NCI-H2029 (cell line): ENCODE measurements at places on chromosomes 11 and 22.
A peak's percentile ranks its signal among the peaks of the same experiment; 100 is the strongest.

DNA sequence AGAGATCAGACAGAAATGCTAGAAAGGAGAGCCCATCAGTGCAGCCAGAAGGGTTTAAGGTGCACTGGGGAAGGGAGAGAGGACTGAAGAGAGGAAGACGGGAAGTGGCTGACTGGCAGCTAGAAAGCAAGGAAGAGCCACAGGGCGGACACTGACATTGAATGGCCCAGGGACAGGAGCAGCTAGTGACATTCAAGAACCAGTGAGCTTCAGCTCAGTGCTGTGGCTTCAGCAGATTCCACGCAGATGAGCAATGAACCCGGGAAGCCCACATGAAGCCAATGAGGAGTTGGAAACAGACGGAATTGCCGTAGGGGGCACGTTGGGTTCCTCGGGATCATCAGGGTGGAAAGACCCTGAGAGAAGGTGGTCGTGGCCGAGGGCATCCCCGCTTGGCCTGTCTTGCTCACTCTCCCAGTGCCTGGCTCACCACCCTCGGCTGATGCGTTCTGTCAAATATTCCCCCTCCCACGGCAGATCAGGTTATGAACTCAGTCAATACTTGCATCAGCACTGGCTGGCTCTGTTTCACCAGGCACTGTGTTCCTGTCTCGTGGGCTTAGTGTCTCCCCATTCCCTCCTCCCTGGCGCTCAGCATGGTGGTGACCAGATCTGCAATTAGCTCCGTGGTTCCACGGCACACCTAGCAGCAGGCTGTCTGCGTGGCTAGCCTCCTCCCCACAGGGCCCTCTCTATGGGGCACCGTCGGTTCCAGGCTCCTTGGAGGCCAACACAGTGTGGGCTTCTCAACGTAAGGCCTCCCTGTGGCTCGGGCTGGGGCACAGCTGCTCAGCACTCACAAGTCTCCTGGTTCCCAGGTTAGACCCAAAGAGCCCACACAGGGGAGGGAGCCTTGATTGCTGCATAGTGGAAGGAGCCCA, 145.5 kb downstream of the TRIM29 start:
- DNase-seq, result no peak

DNA sequence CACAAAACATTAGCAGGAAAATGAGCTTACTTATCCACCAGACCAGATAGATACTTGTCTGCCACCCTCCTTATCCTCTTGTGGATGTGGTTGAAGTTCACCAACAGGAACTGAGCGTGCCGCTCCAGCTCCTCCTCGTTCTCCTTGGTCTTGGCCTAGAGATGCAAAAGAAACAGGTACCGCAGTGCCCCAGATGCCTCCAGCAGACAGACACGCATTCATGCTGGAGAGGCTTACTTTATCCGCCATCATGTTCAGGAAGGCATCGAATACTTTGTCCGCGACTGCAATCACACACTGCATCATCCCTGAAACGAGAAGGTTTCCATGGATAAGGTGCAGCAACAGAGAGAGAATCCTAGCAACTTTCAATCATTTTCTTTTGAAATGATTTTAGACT, 21.0 kb upstream of the SERPIND1 start:
- DNase-seq, result no peak

DNA sequence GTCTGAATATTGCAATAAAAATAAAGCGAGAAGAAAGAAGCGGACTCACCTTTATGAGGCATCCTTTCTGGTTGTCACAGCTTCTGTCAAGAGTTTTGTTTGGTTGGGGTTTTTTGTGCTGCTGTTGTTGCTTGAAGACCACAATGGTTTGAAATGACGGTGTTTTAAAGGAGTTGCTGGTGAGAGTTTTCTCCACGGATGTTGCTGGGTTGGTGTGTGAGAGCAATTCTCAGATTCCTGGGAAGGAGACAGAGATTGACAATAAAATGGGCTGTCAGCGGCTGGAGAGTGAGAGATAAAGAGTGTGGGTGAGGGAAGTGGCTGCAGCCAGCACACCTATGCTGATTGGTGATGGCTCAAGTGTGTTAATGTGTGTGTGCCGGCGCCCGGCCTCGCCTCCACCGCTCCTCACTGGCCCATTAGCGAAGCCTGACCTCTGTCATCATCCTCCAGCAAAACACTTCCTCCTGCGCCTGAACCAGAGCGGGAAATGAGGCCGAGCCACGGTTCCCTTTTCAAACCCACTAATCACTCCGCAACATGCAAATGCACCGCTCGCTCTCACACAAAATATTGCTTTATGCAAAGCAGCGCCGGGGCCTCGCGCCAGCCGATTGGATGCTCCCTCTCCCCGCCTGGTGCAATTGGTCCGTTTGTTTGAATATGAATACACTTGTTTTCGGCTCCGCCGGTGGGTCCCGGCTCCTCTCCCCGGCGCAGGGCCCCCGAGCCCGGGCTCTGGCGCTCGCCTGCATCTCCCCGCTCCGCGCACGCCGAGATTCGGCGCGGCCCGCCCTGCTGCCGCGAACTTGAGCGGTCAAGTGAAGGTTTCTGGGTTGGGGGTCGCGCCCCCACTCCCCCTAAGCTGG, at the start of gene PAX6:
Gene PAX6 (minus strand): TSS at position 544 of the 869 bp plus-strand sequence. CDS start 4,911 bp downstream, outside the sequence.
- peak; percentile 56 for DNase-seq

DNA sequence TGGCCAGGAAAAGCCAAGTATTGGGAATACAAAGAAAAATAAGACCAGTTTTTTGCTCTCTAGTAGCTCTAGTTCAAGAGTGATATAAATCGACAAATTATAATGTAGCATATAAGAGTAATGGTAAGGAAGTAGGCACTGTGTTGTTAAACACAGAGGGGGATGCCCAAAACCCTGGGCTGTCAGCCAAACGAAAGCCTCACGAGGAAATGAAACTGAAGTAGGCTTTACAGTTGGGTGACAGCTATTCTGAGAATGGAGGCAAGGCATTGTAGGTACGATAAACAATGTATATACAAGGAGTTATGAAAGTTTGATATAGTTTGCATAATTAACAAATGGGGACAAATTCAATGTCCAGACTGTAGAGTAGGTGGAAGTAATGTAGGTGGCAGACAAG, 176.4 kb downstream of the FAM181B start:
- DNase-seq, result no peak

GRCh38 chr22:37021710-37022482, 2.4 kb downstream of the MPST start:
- no peak for DNase-seq

GRCh38 chr11:10076458-10077141, 217.4 kb downstream of the SBF2 start:
- DNase-seq, result no peak

GRCh38 chr22:49052560-49052959, 775.1 kb downstream of the BRD1 start:
- DNase-seq, result no peak

DNA sequence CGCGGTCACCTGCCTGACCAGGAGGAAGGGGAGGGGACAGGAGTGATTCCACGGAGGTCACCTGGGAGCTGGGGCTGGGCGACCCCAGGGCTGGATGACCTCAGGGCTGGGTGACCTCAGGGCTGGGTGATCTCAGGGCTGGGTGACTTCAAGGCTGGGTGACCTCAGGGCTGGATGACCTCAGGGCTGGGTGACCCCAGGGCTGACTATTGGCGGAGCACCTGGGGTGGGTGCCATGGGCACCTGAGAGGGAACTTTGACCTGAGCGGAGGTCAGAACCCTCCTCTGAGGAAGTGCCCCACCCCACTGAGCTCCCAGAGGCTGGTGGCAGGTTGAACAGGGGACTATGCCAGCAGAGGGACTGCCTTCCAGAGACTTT, 11.8 kb upstream of the MPPED1 start:
- no peak for DNase-seq

DNA sequence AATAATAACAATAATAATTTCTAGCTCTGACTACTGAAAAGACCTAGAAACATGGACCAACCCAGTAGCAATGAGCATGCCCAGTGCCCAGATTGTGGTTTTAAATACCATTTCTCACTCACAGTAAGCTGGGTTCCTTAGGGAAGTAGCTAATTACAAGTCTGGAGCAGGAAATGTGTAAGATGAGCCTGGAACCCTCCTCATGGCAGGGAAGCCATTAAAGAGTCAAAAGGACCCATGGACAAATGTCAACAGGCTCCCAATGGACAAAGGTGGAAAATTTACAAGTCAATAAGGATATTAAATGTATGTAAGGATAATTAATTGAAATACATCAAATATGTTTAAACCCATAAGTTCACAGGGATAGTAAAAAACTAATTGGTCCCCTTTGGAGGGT, 10.6 kb upstream of the CSNK2A3 start:
- no peak for DNase-seq

DNA sequence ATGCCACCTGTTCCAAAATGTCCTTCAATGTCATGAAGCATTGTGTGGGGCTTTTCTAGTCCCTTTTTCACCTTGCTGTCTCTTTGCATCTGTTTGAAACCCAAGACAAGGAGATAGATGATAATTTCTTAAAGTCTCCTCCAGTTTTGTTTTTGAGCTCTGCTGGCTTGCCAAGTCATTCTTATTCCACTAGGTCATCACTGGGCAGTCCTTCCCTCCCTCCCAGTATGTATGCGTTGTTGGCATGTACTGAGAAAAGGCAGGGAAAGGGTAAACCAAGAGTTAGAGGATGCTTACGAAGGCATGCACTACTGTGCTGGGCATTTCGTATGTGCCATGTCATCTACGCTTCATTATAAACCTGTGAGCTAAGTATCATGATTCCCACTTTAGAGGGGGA, 78.6 kb downstream of the PARVA start:
- no peak for DNase-seq

GRCh38 chr22:48402591-48403031, 1425.1 kb downstream of the BRD1 start:
- DNase-seq, result no peak

DNA sequence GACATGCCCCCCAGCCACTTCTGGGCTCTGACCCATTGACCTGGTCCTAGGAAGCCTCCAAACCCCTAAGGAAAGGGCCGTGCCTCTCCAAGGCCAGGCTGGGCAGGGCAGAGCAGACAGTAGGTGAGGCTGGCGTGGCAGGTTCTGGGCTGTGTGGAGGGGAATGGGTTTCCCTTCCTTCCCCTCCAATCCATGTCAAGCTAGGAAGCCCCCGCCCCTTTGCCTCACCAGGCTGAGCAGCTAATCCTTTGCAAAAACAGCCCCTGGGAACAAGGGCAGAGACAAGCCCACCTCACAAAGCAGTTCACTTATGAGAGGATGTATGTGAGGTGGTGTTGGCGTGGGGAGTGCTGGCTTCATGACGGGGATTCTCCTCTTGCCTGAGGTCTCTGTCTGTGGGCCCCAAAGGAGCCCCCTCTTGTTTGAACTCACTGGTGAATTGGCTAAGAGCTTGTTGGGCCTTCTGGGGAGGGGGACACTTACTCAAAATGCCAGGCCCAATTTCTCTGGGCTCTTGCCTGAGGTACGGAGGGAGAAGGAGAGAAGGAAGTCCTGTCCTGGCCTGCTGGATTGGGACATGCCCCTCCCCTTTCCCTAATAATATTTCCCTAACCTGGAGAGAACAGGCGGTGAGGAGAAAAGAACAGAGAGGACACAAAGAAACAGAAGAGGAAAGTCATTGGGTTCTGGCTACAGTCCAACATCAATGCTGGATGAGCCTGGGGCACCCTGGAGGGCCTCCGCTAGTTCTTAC, 1.6 kb upstream of the TRIM29 start:
- no peak for DNase-seq

DNA sequence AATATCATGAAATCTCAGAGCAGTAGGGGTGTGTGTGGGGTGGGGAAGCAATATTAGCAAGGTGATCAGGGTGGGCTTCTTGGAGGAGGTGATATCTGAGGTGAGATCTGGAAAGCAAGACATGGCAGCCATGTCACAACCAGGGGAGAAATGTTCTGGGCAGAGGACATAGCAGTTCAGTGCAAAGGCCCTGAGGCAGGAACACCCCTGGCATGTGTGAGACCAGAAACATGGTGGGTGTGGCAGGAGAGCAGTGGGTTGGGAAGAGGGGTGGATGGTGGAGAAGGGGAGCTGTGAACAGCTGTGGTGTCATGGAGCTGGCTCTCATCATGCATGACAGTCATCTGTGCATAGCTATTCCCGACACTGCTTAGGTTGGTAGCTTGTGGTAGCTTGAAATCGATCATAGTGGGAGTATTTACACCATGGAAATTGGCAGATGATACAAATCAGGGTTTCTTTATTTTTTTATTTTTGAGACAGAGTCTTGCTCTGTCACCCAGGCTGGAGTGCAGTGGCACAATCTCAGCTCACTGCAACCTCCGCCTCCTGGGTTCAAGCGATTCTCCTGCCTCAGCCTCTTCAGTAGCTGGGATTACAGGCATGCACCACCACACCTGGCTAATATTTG, 17.9 kb upstream of the MPPED1 start:
- DNase-seq, result no peak

DNA sequence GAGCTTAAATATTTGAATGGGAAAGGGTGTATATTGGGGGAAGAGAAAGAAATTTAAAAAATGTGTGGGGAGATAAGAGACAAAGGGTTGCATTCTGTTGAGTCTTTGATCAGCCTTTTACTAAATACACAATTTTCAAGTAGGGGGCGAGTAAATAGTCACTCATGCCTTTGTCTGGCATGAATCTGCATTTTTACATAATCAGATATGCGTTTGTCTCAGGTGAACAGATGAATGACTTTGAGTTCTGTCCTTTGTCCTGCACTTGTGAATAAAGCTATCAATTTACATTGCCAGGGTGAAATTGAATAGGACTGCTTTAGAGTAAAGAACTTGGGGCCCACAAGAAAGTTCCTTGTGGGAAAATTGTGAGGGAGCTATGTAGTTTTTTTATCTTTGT, 523.6 kb upstream of the LUZP2 start:
- no peak for DNase-seq

DNA sequence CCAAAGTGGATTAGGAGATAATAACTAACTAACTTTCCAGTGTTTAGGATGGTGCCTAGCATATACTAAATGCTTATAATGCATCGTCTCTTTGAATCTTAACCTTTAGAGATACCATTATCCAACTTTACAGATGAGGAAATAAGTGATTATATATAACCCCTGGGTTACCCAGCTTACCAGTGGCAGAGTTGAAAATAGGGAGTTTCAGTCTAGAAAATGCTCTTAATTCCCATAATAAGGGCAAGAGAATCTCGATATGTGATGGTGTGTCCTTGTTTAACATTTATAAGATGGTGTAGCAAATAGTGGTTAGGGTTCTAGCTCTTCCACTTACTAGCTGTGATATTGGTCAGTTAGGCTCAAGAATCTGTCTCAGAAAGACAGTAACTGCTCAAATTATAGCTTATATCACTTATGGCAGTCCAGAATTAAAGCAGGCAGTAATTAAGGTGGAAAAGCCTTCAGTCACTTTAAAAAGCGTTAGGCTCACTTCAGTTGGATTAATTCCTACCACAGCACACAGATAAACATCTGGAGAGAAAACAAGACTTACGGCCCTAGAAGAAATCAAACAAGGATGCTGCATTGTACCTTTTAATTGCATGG, 6.3 kb downstream of the XBP1 start:
- no peak for DNase-seq

- DNase-seq, result no peak
These were observed 13.2 kb upstream of the TPP1 start for GRCh38 chr11:6632116-6633073.

DNA sequence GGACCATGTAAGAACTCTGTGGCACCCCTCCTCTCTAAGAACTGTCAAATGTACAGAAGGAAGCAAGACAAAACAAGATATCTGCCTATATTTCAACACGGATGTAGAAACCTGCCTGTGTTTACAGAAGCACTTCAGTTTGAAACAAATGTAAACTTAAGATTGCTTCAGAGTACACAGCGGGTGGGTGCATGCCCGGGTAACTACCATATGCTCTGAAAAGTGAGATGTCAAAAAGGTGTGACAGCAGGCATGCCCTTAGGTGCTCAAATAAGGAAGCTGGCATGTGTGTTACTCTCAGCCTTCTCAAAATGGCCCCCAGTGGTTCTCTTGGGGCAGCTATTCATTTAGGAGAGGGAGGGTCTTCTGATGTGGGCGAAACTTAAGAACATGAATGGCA, 5.2 kb downstream of the ACP2 start:
- DNase-seq, result peak; percentile 38

GRCh38 chr22:40247976-40248375, 70.3 kb downstream of the TNRC6B start:
- no peak for DNase-seq
